ENCODE measurements at places on chromosomes 11 and 22.
A peak's percentile ranks its signal among the peaks of the same experiment; 100 is the strongest.

DNA sequence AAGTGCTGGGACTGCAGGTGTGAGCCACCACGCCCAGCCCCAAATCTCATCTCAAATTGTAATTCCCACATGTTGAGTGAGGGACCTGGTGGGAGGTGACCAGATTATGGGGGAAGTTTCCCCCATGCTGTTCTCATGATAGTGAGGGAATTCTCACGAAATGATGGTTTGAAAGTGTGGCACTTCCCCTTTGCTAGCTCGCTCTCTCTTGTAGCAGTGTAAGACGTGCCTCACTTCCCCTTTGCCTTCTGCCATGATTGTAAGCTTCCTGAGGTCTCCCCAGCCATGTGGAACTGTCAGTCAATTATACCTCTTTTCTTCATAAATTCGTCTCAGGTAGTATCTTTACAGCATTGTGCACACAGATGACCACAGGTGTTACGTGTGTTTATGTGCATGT is 357.8 kb downstream of the CADM1 start:
- DNase-seq, result no peak

DNA sequence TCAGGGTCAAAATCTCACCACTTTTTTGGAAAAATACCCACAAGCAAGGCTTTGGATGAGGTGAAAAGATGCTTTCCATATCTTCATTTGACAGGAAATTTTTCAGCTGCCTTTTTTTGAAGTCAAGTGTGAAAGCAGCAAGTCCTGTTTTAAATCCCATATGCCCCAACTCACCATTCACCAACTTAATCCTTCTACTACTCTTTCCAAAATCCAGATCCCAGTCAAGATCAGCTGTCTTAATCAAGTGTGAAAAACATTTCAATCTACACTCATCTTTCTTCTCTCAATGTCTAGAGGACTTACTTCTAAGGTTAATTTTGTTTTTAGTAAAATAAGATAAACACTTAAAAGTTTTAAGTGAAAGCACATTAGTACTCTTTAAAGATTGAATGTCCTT is 128.4 kb upstream of the CEP126 start:
- no peak for DNase-seq

DNA sequence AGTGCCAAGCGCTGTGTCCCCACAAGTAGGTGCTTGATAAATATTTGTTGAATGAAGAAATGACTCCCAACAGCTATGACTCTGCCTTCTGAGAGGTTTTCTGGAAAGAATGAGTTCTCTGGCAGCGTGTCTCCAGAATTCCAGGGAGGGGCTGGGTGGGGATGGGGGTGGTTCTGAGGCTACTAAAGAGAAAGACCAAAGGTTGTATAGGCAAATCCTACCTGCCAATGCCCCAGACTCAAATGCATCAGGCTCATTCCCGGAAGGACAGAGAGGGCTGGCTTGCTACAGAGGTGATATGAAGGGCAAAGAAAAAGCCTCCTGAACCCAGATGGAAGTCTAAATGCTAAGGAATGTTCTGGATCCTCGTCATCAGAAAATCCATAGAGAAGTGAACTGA is 1.9 kb downstream of the DUSP18 start:
- no peak for DNase-seq

GRCh38 chr22:37019309-37020191 is at the start of the genes MPST and TST:
MPST (plus strand) TSS chr22:37019742; CDS start chr22:37019837, 95 bp downstream.
TST (minus strand) TSS chr22:37019447; CDS start chr22:37018732, 715 bp downstream.
- peak; percentile 90 for DNase-seq

GRCh38 chr11:93945596-93945995 is 75.6 kb upstream of the HEPHL1 start:
- DNase-seq, result no peak

- DNase-seq, result no peak
Measured at GRCh38 chr11:59501931-59502330, 1.4 kb upstream of the OR4D11 start.

- DNase-seq, result no peak
Measured at GRCh38 chr11:24046731-24047130, 450.1 kb upstream of the LUZP2 start.

DNA sequence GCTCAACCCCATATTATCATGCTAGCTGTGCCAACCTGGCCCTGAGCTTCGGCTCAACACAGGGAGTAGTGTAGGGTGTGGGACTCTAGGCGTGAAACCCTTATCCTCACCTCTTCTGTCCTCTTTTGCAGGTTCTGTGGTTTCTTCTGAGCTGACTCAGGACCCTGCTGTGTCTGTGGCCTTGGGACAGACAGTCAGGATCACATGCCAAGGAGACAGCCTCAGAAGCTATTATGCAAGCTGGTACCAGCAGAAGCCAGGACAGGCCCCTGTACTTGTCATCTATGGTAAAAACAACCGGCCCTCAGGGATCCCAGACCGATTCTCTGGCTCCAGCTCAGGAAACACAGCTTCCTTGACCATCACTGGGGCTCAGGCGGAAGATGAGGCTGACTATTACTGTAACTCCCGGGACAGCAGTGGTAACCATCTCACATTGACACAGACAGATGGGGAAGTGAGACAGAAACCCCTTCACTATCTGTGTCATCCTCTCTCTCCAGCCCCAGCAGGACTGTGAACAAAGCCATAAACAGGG is 76.4 kb downstream of the GGTLC2 start:
- no peak for DNase-seq

- DNase-seq, result no peak
Measured at GRCh38 chr11:116888024-116888423, 50.6 kb upstream of the APOA1 start.

DNA sequence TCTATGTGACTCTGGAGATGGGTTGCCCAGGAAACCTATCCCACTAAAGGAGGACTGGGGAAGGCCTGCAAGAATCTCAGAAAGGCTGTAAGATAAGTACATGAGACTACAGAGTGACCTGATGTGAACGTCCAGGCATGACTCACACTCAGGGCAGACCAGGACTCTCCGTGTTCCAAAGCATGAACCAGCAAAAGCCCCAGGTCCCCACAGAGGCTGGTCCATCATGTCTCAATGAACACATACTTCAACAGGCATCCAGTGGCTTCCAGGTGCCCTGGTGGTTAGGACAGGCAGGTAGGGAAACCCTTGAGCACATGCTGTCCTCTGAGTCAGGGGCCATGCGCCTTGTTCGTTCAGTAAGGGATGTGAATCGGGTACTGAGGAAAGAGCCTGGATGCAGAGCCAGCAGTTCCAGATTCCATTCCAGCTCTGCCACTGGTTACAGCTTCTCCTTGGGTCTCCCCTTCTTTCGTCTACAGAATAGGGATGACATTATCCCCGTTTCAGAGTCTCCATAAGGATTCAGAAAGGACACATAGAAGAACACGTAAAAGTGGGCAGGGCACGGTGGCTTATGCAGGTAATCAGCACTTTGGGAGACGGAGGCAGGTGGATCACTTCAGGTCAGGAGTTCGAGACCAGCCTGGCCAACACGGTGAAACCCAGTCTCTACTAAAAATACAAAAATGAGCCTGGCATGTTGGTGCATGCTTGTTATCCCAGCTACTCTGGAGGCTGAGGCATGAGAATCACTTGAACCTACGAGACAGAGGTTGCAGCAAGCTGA is 129.0 kb upstream of the TEAD1 start:
- no peak for DNase-seq

DNA sequence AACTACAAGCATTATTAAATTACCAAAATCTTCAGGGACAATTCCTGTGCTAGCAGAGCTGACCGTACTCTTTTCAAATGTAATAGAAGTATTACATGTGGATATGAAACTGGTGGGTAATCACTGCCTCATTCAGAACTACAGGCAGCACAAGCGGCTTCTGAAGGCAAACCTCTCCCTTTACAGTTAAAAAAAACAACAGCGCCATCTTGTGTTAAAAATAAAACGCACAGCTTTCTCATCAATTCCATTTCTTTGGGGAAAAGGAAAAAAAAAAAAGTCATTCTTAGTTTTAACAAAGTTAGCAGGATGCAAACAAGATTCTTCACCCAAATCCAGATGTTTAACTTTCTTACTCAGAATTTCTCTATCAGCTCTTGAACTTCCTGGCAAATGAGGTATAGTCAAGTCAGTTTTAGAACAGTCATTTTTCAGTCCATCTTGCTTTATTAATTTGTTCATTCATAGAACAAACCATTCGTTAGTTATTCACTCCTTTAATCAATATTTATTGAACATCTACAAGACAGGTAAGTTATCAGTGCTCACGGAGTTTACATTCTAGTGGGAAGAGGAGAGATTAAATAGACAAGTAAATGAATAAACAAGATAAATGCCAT is 331.8 kb upstream of the MPPED2 start:
- no peak for DNase-seq

DNA sequence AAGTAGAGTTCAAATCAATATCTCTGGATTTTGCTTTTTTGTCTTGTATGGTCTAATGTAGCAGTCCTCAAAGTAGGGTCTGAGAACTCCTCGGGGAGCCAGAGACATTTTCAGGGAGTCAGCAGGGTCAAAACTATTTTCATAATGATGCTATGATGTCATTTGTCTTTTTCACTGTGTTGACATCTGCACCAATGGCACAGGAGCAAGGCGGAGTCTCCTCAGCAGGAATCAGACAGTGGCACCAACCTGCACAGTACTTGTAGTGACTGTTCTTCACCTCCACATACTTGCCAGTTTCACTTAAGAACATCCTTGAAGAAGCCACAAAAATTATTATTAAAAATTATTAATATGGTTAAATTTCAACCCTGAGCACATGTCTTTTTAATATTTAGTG is 14.9 kb upstream of the FXYD6 start:
- DNase-seq, result no peak

- no peak for DNase-seq
Measured at GRCh38 chr11:73267122-73267846, 4.9 kb upstream of the P2RY6 start.
